RPMI8226 (cell line): ENCODE measurements at places on chromosomes 2 and 18.
A peak's percentile ranks its signal among the peaks of the same experiment; 100 is the strongest.

DNA sequence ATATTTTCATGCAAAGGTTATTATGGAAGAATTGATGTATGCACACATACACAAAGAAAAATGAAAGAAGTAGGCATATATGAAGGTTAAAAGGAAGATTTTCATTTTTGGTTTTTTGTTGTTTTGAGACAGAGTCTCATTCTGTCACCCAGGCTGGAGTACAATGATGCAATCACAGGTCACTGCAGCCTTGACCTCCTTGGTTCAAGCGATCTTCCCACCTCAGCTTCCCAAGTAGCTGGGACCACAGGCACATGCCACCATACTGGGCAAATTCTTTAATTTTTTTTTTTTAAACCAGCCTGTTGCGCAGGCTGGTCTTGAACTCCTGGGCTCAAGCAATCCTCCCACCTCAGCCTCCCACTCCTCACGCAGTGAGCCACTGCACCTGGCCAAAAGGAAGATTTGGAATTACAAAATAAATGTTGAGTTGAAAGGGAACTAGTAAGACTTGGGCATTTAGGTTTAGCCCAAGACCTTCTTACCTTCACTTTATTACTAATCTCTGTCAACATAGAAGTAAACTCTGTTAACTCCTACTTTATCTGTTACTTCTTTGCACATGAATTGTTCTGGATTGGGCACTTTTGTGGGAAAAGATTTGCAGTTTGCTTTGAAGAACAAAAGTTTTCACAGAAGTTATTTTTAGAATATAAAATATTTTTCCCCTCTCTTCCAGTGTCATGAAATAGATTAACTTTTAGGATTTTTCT is 31.7 kb upstream of the NBEAL1 start:
- DNase-seq: no peak

DNA sequence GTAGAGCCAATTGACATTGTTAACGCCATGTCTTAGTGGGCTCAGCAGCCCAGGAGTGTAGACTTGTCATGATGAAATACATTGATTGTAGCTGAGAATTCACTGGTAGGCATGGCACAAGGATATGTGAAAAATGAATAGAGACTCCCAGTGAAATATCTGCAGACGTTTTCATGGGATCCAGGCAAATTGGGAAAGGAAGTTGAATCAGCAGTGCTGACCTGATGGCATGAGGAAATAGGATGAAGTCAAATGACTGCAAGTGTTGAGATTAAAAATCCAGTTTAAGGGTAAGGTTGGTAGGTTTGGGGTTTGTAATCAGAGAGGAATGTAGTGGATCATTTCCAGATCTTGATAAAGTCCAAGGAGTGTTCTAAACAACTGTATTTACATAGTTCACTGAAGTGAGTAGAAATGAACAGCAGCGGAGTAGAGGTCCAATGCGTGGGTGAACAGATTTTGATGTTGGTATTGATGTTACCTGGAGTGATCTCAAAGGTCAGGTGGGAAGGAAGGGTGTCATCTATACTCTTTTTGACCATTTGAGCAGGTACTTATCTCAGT is 24.6 kb downstream of the INSIG2 start:
- no peak for DNase-seq

- no peak for DNase-seq
Measured at GRCh38 chr18:62856294-62856693, 141.0 kb downstream of the PHLPP1 start.

DNA sequence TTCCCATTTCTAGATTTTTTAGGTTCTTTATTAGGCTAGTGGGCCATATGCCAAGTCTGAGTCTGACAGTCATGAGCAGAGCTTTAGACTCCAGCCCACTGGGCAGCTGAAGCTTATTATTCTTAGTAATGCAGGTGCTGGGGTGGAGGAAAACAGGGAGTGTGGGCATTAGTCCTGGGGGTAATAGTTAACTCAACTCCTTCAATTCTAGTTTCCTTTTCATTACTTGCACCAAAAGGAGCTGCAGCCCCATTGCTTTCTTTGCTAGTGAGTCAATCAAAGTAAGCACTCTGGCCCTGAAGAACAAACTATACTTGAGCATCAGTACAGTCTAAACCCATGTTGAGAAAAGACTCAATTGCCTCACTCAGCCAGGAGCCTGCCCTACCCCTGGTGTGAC is 35.5 kb downstream of the ICOS start:
- no peak for DNase-seq

- DNase-seq: peak; percentile 48
Measured at GRCh38 chr18:59067873-59068272, 71.8 kb upstream of the SEC11C start.

GRCh38 chr18:79166702-79167101 is 97.5 kb downstream of the ATP9B start:
- DNase-seq: no peak

GRCh38 chr18:58212274-58212673 is 168.2 kb downstream of the NEDD4L start:
- no peak for DNase-seq

DNA sequence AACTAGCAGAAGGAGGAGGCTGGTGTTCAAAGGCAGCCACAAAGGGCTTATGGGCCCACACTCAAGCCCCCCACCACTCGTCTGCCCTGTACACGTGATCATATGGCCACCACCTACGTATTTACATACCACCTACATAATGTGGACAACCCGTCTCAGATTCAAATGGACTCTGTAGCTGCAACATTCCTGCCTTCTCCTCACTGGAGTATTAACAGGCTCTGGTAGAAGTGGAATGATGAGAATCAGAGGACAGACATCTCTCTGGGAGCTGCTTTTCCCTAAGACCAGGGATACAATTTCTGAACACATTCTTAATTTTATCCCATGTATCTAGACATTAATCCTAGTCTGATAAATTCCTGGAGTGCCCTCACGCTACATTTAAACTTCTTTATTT is 9.5 kb upstream of the CETN1 start:
- DNase-seq: no peak

- no peak for DNase-seq
Measured at GRCh38 chr2:158890296-158890905, 78.0 kb upstream of the TANC1 start.

- DNase-seq: no peak
Measured at GRCh38 chr2:133345638-133346037, 222.6 kb downstream of the NCKAP5 start.

DNA sequence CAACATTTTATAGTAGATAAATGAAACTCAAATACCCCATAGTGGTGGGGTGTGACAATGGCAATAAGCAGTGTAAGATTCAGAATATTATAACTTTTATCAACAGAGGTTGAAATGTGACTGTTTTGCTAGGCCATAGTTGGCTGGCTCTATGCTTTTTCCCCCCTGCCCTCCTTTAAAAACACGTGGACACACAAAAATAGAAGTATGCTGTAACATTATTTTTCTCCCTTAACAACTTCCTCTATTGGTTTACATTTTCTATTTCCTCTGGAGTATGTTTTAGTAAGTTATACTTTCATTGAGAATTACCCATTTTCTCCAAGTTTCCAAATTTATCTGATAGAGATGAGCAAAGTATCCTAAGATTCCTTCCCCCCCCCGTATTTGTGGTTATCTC is 31.1 kb downstream of the NDUFAF7 start:
- no peak for DNase-seq

GRCh38 chr2:124283096-124283495 is 258.0 kb downstream of the CNTNAP5 start:
- peak; percentile 13 for DNase-seq

DNA sequence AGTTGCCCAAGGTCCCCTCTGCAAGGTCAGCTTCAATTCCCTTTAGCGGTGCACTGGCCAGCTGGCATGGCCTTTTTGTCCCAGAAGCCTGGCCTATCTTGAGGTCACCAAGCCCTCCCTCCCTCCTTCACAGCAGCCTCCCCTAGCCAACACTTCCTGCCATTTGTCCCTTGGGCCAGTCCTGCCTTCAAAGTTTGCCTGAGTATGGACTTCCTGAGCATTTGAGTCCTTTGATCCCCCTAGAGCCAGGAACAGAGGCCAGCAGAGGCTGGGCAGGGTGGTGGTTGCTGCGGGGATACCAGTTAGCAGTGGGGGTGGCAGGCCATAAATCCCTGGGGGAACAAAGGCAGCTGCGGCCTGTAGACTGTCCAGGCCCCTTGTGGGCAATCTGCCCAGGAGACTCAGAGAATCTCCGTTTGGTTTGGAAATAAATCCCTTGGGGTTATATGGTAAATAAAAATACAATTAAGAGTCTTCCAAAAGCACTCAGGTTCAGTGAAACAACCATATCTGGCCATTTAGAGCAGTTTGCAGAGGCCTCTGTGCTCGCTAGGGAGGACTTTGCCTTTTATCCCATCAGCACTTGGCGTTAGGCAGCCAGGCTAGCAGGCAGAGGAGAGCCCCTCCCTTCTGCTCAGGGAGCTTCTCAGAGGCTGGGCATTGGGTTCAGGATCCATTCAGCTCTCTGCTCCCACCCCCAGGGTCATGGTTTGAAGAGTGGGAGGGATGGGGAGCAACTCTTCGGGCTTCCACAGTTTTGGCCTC is 3.1 kb upstream of the HES6 start:
- no peak for DNase-seq

DNA sequence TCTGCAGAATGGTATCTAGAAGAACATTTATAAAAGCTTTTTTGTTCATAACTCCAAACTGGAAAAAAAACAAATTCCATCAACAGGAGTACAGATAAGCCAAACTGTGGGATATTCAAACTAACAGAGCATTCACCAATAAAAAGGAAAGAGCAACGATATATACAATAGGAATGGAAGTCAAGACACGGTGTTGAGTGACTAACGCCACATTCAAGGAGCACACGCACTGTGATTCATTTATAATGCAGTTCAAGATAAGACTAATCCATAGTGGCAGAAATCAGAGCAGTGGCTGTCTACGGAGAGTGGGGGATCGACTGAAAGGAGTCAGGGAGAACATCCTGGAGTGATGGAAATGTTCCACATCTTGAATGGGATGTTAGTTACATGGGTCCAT is 70.7 kb downstream of the CABYR start:
- DNase-seq: no peak

DNA sequence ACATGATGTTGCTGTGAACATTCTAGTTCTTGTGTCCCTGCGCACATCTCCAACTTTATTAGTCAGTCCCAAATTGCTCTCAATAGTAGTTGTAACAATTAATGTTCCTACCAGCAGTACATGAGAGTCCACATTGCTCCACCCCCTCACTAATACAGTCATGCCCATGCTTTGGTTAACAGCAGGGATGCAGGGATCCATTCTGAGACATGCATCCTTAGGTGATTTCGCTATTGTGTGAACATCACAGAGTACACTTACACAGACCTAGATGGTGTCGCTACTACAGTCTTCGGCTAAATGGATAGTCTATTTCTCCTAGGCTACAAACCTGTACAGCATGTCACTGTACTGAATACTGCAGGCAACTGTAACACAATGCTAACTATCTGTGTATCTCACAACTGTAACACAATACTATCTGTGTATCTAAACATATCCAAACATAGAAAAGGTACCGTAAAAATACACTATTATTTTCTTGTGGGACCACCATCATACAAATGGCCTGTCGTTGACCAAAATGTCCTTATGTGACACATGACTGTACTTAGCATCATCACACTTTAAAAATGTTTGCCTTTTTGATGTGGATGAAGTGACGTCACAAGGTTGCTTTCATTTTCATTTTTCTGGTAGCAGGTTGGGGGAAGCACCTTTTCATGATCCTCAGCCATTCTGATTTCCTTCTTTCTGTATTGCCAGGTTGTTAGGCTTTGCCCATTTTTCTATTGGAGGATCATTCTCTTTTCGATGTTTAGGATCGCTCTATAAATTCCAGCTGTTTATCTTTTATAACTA is 82.9 kb upstream of the RNF152 start:
- DNase-seq: peak; percentile 33

DNA sequence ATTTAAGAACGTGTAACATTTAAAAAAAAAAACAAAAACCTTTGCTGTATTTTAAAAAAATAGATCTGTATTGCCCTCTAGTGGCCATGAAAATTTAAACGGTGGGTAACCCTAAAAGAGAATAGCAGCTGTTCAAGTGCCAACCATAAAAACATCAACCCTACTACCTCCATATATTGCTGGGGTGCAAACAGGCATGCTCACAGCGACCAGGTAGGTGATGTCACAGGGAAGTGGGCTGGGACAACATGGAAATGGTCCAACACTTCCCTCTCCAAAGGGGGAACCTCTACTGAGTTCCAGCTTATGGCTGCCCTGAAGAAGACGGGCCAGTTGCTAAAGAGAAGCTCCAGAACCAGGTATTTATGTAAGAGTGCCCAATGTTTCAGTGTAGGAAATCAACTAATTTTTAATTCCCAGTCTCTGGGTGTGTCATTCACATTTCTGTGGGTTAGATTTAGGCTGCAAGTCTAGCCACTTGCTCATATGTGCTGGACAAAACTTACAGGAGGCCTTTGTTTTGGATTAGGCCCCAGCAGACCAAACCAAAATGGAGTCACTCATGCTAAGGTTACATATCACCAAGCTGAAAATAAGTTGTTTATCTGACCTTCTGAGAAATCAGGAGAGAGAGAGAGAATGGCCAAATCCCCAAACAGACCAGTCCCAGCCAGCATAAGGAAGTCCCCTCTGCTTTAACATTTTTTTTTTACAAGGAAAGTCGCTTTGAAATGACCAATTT is 54.5 kb downstream of the SKA1 start:
- peak; percentile 61 for DNase-seq

DNA sequence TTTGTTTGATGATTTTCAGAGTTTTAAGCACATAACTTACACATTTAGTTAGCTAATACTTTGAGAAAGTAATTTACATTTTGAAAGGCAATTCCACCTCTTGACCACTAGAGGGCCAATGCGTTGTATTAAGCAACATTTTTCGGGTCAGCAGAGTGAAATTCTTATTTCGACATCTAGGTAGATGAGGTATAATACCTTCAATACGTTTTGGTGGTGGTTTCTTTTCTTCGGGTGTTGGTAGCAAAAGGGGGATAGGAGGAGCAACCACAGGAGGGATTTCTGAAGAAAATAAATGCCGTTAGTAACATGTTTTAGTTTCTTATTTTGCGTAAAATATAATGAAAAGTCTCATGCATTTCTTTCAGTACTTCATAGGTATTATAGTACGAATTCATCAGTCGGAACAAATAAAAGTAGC is 106.3 kb downstream of the TTN start:
- DNase-seq: peak; percentile 28

- DNase-seq: no peak
Measured at GRCh38 chr2:112813280-112813966, 23.2 kb downstream of the IL1B start.

- DNase-seq: no peak
Measured at GRCh38 chr2:52695731-52696130, 1071.9 kb upstream of the CHAC2 start.

- peak; percentile 7 for DNase-seq
Measured at GRCh38 chr2:173989884-173990215, 24.7 kb upstream of the SP3 start.

DNA sequence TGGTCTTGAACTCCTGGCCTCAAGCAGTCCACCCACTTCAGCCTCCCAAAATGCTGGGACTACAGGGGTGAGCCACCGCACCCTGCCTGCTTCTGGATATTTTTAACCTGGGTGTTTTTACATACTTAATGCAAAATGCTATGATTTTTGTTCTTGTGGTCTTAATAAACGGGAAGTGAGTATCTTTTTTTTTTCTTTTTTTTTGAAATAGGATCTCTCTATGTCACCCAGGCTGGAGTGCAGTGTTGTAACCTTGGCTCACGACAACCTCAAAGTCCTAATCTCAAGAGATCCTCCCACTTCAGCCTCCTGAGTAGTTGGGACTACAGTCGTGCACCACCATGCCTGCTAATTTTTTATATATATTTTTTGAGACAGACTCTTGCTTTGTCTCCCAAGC is 19.2 kb upstream of the ASXL2 start:
- peak; percentile 4 for DNase-seq
